ENCODE measurements at places on chromosomes 6 and 20. TPM values are rescaled to one million over a fixed set of nuclear protein-coding genes. Genes with fewer than 3 reads are reported as not detected.

DNA sequence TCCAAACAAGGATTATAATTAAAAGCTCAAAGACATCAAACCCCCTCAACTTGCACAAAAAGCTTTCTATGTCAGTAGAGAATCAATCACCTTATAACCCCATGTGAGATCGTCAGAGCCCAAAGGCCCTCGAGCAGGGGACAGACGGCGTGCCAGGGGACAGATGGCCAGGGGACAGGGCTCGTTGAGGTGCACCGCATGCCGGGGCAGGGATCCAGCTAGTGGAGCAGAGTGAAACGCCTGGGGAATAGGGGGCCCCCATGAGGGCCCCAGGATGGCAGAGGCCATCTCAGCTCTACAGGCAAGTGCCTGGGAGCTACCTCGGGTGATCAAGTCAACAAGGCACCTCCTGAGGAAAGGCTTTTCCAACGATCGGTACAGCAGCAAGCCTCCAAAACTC is 28.6 kb downstream of the DIDO1 start:
- DNase-seq = peak; percentile 58

DNA sequence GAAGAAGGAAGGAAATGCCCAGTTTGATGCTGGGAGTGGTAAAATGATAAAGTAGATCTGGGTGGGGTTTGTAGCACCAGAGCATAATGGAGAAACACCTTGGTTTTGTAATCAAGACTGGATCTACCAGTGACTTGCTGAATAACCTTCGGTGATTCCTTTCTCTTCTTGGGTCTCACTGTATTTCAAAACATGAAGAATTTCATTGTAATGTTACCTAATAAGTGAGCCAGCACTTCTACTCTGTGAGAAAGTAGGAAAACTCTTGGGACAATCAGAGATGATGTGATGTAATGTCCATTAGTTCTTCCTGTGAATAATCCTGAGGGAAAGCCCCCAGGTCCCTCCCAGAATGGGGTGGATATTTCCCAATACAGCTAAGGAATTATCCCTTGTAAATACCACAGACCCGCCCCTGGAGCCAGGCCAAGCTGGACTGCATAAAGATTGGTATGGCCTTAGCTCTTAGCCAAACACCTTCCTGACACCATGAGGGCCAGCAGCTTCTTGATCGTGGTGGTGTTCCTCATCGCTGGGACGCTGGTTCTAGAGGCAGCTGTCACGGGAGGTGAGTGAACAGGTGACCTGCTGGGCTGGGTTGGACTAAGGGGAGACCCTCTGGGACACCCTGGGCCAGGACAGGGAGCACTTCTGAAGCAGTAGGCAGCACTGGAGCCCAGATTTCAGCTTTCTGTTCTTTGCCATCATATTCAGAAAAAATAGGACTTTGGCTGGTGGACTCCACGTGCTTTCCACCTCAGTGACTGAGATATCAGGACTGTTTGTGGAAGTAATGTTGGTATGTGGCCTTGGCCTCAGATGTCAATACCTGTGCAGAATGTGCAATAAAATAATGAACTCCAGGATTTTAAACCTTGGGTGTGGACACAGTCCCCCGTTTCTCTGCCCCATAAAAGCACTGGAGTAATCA is at the start of gene PI3:
PI3 (plus strand) TSS at position 469 of the 931 bp plus-strand sequence; CDS start at position 490, 21 bp downstream.
- DNase-seq = no peak

DNA sequence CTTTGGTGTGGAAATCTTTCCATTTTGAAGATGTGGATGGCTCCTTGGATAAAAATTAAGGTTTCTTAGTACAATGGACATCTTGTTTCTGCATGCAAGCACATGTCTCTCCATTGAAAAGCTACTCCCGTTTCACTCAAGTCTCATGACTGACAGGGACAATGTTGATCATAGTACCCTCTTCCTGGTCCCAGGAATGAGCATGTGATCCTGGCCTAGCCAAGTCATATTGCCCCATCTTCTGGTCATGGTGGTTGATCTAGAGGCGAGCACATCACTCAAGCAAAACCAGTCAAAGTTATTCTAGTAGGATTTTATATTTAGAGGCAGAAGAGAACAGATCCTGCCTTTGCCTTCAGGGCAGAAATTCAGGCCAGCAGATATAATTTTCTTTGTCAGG is 12.2 kb upstream of the CBLN4 start:
- DNase-seq = no peak

Gene ZNF322
- 16.4 TPM for total RNA-seq

Gene SMLR1
- total RNA-seq = not detected

Measured in H7 (cell line).